ENCODE measurements at places on chromosomes 16 and 17. TPM values are rescaled to one million over a fixed set of nuclear protein-coding genes. Genes with fewer than 3 reads are reported as not detected.

ZNF652 gene
- 42.3 TPM for total RNA-seq

KLHL36 gene
- 64.7 TPM for total RNA-seq

CD300E gene
- not detected for total RNA-seq

GRCh38 chr16:85197611-85198566 lies 85.6 kb upstream of the CIBAR2 start:
- H3K4me3 ChIP-seq, result no peak overlapping the region
- H3K27me3 ChIP-seq, result no peaks in the 10 kb centered on the region
- H3K4me1 ChIP-seq, result peaks cover 73% of the 10 kb centered on the region
- no peaks in the 10 kb centered on the region for H3K36me3 ChIP-seq

DNA sequence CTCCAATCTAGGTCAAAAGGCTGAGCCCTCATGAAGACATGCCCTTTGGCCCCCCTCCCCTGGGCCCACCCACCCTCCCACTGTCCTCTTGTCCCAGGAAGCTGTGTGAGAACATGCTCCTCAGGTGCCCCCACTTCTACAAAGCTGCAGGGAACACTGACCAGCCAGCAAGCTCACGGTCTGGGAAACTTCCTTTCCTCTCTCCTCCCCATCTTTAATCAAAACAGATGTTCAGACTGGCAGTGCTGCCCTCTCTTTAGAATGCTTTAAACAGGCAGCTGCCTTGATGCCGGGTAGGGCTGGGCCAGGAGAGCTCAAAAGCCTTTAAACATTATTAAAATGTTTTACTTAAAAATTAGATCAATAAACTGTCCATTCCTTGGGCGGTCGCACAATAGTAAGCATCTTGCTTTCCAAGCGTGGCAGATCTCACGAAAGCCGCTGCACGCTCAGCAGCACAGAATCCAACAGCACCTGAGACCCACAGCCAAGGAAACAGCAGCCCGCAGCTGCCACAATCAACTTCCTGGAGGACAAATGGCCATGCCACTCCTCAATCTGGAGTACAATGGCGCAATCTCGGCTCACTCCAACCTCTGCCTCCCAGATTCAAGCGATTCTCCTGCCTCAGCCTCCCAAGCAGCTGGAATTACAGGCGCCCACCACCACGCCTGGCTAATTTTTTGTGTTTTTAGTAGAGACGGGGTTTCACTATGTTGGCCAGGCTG lies 399.2 kb downstream of the SLC39A11 start:
- H3K27ac ChIP-seq, result no peak overlapping the region
- no peak for DNase-seq
- no peak overlapping the region for H3K4me3 ChIP-seq
- no peaks in the 10 kb centered on the region for H3K36me3 ChIP-seq
- H3K27me3 ChIP-seq, result no peaks in the 10 kb centered on the region
- H3K4me1 ChIP-seq, result peaks cover 23% of the 10 kb centered on the region

- H3K4me1 ChIP-seq, result peaks cover 36% of the 10 kb centered on the region
- peak overlapping the region; percentile 99 for H3K4me3 ChIP-seq
- DNase-seq, result no peak
- peak overlapping the region; percentile 97 for H3K27ac ChIP-seq
- H3K36me3 ChIP-seq, result peaks cover 3% of the 10 kb centered on the region
- no peaks in the 10 kb centered on the region for H3K27me3 ChIP-seq
Observed at GRCh38 chr17:29390851-29391631, 878 bp downstream of the TAOK1 start.

GRCh38 chr17:11302401-11303186 lies 61.6 kb downstream of the SHISA6 start:
- H3K4me1 ChIP-seq, result no peaks in the 10 kb centered on the region
- H3K4me3 ChIP-seq, result no peak overlapping the region
- no peak for DNase-seq
- H3K36me3 ChIP-seq, result no peaks in the 10 kb centered on the region

- no peak overlapping the region for H3K27ac ChIP-seq
- peaks cover 11% of the 10 kb centered on the region for H3K36me3 ChIP-seq
- no peak for DNase-seq
- H3K27me3 ChIP-seq, result no peaks in the 10 kb centered on the region
Observed at GRCh38 chr17:40022497-40022896, 7.3 kb downstream of the CSF3 start.

DNA sequence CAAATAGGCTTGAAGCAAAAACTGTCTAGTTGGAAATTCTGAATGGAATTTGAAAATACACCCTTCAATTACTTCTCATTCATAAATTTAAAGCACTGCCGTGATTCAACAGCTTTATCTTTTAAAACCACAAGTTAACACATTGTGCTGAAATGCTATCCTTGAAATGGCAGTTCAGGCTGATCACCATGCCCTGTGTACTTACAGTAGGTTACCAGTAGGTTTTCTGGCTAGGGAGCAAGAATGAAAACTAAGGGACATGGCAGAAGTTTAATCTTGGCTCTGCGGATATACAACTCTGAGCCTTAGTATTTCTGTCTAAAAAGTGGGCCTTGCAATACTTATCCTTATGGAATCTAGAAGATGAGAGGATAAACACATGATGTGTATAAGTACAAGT lies 28.0 kb downstream of the NXPH3 start:
- H3K27me3 ChIP-seq, result no peaks in the 10 kb centered on the region
- no peak for DNase-seq
- no peak overlapping the region for H3K4me3 ChIP-seq
- H3K36me3 ChIP-seq, result peaks cover 44% of the 10 kb centered on the region
- H3K27ac ChIP-seq, result no peak overlapping the region

DNA sequence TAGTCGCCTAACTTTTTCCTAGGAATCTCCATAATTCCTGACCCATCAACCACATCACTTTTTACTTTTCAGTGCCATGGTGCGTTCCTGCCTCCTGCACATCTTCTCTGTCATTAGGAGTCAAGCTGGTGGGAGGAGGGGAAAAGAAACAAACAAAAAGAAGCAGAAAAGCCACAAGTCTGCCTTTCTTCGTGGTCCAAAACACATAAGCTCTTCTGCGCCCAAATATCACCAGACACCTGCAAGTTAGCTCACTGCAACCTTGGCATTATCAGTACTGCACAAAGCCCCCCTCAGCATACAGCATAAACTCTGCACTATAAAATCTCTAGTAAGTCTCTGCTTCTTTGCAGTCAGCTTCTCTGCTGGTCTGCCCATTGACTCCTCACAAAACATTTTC lies 295.3 kb downstream of the HS3ST3B1 start:
- no peaks in the 10 kb centered on the region for H3K36me3 ChIP-seq
- H3K4me3 ChIP-seq, result no peak overlapping the region

DNA sequence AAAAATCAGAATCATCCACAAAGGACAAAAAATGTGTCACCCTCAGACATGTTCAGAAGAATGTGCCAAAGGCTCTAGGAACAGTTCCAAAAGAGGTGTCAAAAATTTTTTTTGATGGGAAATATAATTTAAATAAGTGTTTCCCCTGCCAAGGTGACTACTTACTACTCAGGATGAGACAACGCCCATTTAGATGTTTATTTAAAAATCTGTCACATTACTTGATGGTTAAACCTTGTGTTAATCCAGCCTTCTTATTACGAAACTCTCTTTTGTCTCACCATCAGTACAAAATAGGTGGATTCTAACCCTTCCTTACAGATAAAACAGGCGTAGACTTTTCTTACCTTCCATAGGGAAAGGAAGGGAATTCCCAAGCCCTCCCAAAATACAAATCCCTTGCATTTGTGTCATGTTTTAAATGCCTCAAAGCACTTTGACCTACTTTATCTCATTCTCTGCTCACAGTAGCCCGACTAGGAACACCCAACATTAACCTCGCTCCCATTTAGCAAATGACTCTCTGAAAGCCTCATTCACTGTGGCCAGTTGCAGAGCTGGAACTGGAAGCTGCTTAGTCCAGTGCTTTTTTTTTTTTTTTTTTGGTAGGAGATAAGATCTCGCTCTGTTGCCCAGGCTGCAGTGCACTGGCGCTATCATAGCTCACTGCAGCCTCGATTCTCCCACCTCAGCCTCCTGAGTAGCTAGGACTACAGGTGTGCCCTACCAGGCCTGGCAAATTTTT lies 5.8 kb upstream of the GNA13 start:
- no peaks in the 10 kb centered on the region for H3K27me3 ChIP-seq
- DNase-seq, result no peak
- peaks cover 36% of the 10 kb centered on the region for H3K4me1 ChIP-seq
- peak overlapping the region; percentile 90 for H3K27ac ChIP-seq
- H3K36me3 ChIP-seq, result no peaks in the 10 kb centered on the region
- peak overlapping the region; percentile 57 for H3K4me3 ChIP-seq

DNA sequence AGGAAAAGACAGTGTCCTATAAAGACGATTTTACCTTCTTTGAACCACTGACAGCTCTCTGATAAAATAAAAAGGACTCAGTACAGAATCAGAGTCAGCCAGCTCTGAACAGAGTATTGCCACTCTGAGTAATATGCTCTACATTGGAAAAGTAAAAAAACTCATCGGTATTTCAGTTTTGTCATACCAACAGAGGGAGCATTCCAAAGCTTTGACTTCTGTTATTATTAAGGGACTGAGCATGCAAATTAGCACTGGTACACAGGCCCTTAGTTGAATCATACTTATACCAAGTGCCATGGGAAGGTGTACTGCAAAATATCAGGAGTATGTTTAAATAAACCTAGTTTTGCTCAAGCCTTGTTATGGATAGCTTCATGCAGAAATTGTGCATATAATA lies 509.0 kb upstream of the KIF2B start:
- H3K27ac ChIP-seq, result no peak overlapping the region
- no peak for DNase-seq
- H3K27me3 ChIP-seq, result no peaks in the 10 kb centered on the region
- H3K4me1 ChIP-seq, result no peaks in the 10 kb centered on the region
- no peak overlapping the region for H3K4me3 ChIP-seq
- H3K36me3 ChIP-seq, result no peaks in the 10 kb centered on the region

Data from type B pancreatic cell (in vitro differentiated cells).